ENCODE measurements at places on chromosomes 5 and 9.
A peak's percentile ranks its signal among the peaks of the same experiment; 100 is the strongest.

DNA sequence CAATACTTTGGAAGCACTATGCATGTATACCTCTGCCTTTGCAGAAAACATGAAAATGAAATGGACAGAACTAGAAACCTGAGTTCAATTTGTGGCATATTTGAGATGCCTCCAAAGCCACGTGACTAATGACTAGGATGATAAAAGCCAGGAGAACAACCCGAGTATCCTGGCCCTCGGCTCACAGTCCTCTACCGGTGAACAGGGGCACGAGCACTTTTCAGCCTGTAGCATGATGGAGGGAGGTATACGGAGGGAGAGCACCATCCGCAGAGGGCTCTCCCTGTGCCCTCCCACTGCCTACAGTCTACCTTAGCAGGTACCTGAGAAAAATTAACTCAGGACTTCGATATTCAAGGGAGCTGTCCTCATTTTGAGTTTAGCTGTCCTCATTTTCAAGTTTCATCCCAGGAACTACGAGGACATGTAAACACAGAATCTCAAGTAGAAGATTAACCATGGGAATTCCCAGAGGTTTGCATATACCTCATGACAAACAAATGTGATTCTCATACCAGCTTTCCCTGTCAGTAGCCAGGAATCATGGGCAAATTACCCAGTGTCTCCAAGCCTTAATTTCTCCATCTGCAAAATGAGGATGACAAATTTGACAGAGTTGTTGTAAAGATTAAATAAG is 249.3 kb downstream of the DNAH5 start:
- DNase-seq: no peak

DNA sequence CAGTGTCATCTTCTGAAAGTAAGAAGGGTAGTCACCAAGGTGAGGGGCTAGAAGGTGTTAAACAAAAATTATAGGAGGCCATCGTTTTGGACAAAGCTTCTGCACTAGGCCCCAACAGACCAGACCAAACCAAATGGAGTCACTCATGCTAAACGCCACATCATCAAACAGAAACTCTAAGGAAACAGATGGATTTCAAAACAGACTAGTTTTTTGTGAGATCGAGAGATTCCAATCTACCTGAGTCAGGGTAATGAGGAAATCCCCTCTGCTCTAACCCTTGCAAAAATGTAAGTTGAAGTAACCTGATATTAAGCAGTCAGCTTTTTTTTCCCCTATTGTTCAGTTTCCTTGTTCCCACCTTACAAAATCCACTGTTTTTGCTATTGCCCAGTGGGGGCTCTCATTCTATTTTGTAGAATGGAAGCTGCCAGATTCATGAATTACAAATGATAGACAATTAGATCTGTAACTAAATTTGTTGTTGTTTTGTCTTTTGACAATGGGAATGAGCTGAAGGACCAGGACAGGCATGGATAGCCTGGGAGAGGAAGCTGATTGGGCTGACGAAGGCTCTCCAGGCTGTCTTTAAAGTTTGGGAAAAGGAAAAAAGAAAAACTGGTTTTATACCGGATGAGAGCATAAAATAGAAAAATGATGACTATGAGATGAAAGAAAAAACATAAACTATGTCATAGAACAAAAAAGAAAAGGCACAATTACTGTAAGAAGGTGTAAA is 94.7 kb upstream of the ADAMTSL1 start:
- DNase-seq: no peak

DNA sequence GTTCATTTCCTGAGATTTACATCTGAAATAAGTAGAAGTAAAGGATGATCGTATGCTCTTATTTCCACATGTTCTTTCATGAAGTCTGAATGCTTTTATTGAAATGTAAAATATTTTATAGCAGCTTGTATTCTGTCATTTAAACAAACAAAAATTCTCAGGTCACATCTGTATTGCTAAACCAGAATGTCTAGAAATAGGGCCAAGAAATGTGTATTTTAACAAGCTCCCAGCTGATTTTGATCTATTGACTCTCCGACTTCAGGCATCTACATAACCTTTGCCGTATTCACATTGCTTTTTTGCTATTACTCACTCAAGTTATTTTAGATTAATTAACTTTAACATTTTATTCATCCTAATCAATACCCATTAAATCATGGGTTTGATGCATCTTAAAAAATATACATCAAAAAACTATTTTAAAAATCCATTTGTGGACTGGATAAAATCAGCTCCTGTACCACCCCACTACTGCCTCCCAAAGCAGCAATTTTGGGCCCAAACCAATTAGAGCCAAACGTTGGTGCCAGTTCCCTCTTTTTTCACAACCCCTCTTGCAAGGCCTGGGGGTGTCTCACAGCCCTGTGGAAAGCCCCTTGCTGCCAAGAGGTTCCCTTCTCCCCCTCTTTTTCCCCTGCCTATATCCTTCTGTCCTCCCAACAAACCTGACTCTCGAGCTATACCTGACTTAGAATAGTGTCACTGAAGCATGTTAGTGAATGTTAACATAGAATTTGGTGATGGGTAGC is 34.5 kb downstream of the HAVCR1 start:
- DNase-seq: no peak

DNA sequence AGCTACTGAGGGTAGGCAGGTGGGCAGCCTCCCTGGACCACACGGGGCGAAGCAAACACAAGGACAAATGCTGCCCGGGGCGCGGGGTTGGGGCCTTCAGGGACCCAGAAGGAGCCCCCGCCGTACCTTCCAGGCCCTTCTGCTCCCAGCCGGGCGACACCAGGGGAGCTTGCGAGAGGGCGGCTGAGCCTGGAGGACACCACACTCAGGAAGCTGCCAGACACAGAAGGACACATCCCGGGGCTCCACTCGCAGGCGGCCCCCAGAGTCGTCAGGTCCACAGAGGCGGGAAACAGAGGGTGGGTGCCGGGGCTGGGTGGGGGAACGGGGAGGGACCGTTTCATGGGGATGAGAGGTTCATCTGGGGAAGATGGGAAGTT is 58.5 kb upstream of the UBAC1 start:
- peak; percentile 35 for DNase-seq

- peak; percentile 79 for DNase-seq
Observed at GRCh38 chr9:77455312-77455927, 192.7 kb downstream of the GNA14 start.

DNA sequence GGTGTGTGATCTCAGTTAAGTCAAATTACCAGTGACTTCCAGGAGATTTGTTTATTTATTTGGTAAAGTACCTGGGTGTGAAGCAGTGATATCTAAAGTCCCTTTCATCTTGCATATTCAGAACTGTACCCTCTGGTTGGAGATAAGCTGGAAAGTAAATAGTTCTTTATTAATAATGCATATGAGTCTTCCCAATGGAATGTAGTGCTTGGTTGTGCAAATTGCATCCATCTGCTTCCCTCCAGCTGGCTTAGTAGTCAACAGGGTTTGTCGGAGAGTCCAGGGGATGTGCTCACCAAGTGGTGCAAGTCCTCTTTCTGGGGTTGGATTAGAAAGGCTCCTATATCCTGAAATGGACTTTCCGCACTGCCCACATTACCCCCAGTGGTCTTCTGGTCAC is 42.0 kb downstream of the TRPM3 start:
- DNase-seq: no peak

DNA sequence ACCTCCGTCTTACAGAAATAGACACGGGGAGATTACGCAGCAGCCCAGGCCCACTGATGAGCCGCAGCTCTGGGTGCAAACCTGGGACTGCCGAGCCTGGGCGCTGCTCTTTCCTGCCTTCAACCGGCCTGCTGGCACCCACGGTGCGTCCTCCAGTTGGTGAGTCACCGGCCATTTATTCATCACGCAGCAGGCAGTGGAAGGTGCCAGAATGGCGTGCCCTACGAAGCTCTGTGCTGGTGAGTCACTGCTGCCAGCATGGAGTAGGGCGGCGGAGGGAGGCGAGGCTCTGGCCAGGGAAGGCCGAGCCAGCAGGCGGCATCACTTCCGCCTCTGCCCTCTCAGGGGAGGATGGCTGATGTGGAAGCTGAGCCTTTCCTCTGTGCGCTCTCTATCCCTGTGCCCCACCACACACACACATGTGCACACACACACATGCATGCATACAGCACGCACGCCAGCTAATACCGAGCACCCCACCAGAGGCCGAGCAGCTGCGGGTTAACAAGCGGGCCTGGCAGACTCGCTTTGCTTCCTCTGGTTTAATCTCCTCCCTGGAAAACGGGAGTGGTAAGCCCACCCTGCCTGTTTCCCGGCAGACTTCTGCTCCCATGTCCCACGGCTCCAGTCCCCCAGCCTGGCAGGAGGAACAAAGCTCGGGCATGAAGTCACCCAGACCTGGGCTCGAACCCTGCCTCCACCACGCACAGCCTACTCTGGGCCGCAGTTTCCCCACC is 39.2 kb downstream of the OLFM1 start:
- peak; percentile 60 for DNase-seq

DNA sequence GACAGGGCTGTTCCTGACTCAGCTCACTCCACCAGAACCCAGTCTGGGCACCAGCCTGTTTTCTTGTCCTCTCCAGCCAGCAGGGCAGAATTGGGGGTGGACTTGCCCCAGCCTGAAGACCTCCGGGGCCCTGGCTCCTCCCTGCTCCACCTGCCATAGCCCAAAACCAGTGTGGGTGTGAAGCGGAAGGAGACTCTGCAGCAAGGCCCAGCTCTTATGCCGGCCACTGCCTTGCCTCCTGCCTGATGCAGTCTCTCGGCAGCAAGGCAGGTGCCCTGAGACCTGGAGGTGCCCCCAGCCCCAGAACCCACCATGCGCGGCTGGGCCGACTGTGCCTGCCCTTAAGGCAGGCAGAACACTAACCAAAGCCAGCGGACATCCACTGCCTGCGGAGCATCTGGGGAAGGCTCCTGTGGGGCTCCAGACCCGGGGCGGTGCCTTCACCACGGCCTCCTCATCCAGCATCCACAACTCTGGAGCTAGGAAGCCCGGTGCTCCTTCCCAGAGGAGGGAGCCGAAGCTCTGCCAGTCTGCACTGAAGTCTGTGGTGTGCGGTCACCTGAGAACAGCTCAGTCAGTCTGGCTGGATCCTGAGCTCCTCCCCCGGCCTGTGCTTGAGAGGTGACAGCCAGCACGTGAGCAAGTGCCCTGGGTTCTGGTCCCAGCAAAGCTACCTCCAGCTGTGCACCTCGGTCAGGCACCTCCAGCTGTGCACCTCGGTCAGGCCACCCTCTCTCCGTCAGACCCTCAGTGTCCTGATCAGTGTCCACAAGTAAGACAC is 116.7 kb downstream of the ADAMTS2 start:
- DNase-seq: peak; percentile 72

DNA sequence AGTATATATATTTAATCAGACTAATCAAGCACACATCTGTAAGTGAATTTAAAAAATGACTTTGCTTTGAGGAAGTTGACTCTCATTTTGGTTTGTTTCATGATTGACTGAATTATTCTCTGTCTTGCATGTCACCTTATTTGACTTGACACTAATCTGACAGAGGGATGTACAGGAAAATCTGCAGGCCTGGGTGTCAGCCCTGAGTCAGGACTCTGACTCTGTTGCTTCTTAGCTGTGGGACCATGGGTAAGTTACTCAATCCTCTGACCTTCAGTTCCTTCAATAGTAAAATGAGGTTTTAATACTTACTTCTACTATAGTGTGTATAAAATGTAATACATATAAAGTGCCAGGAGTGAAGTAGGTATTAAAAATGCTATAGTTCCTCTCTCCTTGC is 415.9 kb downstream of the ARHGEF28 start:
- no peak for DNase-seq

DNA sequence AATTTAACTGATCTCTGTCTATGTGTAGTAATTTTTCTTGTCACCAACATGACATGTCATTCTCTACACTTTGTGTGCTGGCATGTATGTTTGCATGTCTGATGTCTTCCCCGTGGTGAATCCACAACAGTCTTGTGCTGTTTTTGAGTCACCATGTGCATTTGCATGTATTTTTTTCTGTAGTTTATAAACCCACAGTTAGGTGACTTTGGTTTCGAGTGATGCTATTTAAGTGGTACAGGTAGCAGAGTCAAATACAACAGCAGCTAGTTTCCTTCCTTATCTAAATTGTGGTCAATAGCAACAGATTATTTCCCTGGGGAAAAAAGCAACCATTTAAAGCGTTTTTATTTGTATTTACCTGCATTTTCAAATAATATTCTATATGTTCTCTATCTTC is 89.9 kb upstream of the FSD1L start:
- DNase-seq: no peak

GRCh38 chr9:137740312-137740711 is 121.5 kb downstream of the EHMT1 start:
- peak; percentile 55 for DNase-seq

- no peak for DNase-seq
Observed at GRCh38 chr5:122150215-122150614, 20.9 kb downstream of the ZNF474 start.

DNA sequence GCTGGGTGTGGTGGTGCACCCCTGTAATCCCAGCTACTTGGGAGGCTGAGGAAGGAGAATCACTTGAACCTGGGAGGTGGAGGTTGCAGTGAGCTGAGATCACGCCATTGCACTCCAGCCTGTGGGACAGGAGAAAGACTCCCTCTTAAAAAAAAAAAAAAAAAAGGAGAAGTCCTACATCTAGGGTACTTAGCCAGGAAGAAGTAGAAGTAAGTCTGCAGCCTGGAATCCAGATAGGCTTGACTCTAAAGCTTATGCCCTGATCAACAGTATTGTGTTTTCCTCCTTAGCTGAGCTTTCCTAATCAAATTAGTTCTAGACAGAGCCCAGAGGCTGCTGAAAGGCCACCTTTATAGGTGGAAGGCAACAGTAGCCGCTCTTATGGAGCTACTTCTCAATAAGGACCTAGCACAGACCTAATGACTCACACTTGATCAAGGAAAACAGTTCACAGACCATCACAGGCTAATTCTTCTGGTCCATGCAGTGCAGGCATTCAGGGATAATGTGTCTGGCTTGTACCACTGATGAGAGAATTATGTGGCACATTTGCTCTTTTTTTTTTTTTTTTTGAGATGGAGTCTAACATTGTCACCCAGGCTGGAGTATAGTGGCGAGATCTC is 105.5 kb upstream of the KLF4 start:
- DNase-seq: no peak

- no peak for DNase-seq
Observed at GRCh38 chr5:157204765-157205164, 24.1 kb downstream of the ITK start.

GRCh38 chr5:133713751-133714150 is 101.4 kb upstream of the FSTL4 start:
- DNase-seq: no peak

- DNase-seq: no peak
Observed at GRCh38 chr5:76175821-76176403, 92.7 kb downstream of the SV2C start.

DNA sequence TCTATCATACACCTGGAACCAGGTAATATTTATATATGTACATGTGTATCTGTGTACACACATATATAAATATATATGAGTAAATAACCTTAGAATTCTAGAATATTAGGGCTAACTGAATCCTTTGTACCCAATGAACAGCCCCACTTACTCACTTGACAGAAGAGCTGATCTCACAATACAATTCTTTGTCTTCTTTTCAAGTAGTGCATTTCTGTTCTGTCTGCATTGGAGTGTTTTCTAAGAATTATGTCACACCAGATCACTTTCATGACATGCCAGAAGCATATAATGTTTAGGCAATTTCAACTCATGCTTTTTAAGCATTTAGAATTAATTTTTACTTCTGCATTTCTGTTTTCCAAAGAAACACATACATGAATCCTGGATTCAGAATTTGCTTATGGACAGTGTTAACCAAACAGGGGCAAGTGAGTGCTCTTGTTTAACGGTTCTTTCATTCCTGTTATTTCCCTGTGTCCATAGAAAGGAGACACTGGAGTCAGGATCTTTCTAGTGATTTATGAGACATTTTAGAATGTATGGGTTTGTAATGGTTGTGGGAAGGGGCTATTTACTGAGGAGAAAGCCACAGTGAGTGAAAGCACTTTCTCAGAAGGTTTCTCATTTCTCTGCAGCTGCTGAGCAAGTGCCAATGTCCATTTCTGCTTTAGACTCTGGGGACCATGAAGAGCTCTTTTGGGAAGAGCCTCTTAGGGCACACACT is 123.2 kb downstream of the RMI1 start:
- DNase-seq: no peak

Measured in endodermal cell (in vitro differentiated cells).